ENCODE measurements at places on chromosomes 6 and 20.

GRCh38 chr6:54426995-54427394 is 118.8 kb downstream of the TINAG start:
- no peak for DNase-seq

- DNase-seq, result no peak
These were observed 53.4 kb downstream of the EYA2 start for GRCh38 chr20:46948081-46948480.

DNA sequence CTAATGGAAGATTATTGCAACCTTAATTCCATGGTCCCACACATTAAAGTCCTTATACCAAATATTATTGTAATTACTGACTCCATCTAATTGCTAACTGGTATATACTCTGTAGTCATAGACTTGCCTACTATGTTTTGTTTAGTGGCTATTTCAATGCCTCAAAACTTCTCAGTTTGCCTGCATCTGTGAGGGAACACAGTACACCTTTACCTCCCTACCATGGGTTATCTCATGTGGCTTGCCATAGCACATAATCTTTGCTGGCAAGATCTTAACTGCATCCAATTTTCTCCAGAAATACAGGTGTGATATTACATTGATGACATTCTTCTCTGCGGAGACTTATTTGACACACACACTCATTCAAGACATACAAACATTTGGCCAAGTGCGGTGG is 107.1 kb upstream of the ZNF184 start:
- DNase-seq, result no peak

DNA sequence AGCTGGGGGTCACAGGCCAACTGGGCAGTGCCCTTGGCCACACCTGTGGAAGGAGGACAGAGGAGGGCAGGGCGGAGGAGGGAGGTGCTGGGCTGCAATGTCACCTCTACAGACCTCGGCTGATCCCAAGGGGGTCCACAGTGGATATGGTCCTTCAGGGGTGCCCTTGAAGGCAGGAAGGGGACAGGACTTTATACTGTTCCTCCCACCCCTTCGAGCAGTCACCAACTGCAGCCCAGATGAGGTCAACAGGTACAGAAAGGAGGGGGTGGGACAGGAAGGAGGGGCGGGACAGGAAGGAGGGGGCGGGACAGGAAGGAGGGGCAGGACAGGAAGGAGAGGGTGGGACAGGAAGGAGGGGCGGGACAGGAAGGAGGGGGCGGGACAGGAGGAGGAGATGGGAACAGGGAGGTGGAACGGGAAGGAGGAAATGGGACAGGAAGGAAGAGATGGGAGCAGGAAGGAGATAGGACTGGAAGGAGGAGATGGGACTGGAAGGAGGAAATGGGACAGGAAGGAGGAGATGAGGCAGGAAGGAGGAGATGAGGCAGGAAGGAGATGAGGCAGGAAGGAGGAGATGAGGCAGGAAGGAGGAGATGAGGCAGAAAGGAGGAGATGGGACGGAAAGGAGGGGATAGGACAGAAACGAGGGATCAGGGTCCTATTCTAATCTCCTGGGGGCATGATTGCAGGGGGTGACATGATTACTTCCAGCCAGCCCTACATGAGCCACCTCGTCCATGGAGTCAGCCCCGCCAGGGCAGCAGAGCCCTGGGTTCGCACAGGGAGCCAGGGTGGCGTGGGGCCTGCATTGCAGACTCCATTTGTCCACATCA is 19.4 kb upstream of the MRGBP start:
- DNase-seq, result peak; percentile 24

DNA sequence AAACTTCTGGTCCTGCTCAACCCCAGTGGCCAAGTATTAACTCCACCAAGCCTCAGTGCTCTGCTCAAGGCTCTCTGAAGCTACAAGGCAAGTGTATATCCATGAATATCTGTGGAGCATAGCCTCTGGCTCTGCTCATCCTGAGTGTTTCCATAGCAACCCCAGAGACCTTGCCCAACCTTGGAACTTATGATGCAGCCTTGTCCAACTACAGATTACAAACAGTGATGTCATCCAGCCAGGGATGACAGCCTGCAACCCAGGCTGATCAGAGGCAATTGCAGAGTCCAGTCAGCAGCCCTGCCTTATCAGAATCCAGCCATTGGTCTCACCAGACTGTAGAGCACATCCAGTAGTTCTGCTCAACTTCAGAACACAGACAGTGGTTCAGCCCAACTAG is 65.5 kb upstream of the SPACA1 start:
- no peak for DNase-seq

- DNase-seq, result peak; percentile 72
These were observed at the start of gene EPM2A for GRCh38 chr6:145735356-145736165. TSS of gene EPM2A (minus strand) at chr6:145735520. CDS start at chr6:145735498, 22 bp downstream.

DNA sequence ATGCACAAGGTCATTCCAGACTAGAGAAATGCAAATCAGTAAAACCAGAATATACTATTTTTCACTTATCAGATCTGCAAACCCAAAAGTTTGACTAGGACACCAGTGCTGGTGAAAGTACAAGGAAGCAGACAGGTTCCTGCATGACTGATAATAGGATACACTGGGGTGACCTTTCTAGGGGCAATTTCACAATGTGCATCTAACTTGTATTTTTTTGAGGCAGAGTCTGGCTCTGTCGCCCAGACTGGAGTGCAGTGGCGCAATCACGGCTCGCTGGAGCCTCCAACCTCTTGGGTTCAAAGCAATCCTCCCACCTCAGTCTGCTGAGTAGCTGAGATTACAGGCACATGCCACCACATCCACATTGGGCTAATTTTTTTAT is 11.4 kb downstream of the COMMD7 start:
- no peak for DNase-seq

GRCh38 chr6:43575105-43575771 is 600 bp downstream of the XPO5 start:
- DNase-seq, result peak; percentile 2

GRCh38 chr6:96545882-96546281 is 17.0 kb upstream of the FHL5 start:
- no peak for DNase-seq

- peak; percentile 96 for DNase-seq
These were observed 45.3 kb downstream of the B4GALT5 start for GRCh38 chr20:49668181-49668877.

Data from immature natural killer cell (primary cell).